Thymus (tissue), 14 donors: ENCODE measurements at places on chromosomes 1 and 21. TPM values are rescaled to one million over a fixed set of nuclear protein-coding genes. Genes with fewer than 3 reads are reported as not detected.

DNA sequence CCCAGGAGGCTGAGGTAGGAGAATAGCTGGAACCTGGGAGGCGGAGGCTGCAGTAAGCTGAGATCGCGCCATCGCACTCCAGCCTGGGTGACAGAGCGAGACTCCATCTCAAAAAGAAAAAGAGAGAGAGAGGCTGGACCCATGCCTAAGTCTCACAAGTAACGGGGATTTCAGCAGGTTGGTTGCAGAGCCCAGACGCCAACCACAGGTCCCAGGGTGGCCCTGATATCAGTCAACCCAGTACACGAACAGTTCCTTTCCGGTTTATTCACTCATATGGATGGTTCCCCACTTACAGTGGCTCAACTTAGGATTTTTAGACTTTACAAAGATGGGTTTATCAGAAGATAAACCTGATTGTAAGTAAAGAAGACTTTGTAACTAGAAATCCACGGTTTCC lies 40.9 kb downstream of the CLSTN1 start:
- DNase-seq, result no peak

DNA sequence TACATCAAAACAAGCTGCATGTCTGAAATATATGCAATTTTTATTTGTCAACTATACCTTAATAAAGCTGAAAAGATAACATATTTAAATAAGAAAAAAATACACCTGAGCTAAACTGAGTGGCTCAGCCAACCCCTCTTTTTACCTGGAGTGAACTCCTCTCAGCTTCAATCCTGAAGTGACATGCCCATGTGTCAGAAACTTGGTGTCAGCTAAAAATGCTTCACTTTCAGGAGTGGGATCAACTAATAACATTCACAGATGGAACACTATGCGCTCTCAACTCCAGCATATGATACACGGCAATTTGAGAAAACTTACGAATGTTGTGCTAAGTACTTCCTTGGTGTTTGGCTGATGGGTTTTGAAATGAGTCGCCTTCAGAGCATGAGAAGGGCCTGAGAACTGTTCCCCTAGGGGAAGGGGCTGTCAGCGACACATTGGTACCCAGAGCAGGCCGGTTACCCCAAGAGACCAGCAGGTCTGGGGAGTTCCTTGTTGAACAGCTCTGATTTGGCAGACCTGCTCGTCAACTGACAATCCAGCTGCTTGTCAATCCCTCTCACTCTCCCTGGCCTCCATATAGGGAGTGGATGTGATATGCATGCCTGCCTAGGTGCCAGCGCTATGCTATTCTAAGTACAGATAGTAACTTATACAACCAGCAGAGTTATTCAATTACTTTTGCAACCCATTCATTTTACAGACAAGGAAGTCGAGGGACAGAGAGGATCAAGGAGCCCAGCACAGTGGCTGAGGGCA lies 267.7 kb downstream of the PCP4 start:
- no peak for DNase-seq

GRCh38 chr1:28807986-28808385 lies 4.0 kb upstream of the OPRD1 start:
- DNase-seq, result no peak

DNA sequence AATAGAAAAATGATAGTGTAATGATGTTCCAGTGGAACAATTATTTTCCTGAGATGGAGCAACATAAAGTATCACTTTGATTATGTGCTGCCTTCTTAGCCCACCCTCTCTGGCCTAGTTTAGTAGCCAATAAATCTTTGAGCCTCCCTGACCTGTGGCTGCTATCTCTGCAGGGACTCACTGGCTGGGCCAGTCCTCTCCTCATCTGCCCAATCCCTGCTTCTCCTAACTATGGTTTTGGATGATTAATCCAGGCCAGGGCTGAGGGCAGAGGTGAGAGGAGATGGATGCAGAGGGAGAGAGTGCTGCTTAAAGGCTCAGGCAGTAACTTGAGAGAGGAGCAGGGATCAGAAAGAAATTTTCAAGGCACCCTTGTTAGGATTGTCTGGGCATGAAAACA lies 89.0 kb upstream of the CD34 start:
- no peak for DNase-seq

Gene LCE1D
- not detected for total RNA-seq
